ENCODE measurements at places on chromosomes 11 and 22.

GRCh38 chr11:116935514-116935913 lies 98.1 kb upstream of the APOA1 start:
- DNase-seq, result no peak

DNA sequence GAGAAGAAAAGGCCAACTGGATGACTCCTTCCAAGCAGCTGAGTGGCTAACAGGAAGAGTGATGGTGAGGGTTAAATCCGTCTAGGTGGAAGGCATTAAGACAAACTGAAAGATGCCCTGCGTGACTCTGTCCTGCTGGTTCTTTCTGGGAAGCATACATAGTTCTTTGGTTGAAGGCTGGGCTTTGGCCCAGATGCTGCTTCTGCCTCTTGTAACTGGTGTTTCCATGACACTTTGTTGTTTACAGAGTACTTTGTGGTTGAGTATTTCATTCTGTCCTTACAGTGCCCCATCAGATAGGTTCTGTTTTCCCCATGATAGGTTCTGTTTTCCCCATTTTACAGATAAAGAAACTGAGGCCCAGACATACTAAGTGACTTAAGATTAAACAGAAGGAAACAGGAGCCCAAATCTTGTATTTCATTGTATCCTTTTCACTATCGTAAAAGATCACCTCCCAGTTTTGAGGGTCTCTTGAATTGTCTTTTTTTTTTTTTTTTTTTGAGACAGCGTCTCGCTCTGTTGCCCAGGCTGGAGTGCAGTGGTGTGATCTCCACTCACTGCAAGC lies 124.3 kb upstream of the RASSF10 start:
- DNase-seq, result no peak

DNA sequence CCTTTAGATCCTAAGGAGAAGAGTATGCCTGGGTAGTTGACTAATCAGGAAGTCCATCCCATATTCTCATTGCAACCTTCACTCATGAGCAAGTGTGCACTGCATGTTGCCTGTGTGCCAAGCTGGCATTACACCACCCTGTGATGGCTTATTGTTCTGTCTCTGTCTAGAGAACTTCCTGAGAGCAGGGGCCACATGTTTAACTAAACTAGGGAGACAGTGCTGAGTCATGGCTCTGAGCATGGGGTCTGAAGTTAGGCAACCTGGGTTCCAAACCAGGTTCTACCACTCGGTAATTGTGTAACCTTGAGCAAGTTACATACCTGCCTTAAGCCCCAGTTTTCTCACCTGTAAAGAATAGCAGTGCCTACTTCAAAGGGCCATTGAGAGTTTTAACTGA lies 39.6 kb downstream of the CSNK2A3 start:
- DNase-seq, result no peak

- no peak for DNase-seq
Observed at GRCh38 chr11:118275176-118275575, 11.1 kb upstream of the MPZL2 start.

DNA sequence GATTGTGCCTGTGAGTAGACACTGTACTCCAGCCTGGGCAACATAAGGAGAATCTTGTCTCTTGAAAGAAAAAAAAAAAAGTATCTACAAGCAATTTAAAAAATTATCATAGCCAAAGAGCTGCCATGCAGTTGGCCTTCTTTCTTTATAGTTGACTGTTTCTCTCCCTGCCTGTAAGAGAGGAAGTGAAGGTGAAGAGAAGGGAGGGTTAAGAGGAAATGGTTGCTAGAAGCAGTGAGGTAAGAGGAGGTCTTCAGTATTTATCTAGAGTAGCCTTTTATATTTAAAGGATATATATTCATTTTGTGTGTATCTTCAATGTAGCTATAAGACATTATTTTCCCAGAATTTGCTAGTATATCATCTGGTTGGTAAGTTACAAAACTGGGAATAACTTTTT lies 217.9 kb downstream of the TMEM135 start:
- DNase-seq, result no peak

DNA sequence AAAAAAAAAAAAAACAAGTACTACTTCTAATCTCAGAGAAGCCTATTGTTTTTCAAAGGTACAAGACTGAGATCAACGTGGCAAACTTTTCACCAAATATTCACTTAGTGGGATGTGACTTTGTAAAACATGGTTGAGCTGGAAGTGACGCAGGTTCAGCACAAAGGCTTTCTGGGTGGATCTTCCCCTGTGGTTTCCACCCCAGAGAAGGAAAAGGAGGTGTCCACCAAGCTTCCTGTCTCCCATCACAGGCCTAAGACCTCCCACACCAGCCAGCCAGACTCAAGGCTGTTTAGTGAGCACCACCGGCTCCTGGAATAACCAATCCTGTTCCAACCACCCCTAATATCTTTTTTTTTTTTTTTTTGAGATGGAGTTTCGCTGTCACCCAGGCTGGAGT lies 5.7 kb downstream of the TMEM184B start:
- peak; percentile 85 for DNase-seq

DNA sequence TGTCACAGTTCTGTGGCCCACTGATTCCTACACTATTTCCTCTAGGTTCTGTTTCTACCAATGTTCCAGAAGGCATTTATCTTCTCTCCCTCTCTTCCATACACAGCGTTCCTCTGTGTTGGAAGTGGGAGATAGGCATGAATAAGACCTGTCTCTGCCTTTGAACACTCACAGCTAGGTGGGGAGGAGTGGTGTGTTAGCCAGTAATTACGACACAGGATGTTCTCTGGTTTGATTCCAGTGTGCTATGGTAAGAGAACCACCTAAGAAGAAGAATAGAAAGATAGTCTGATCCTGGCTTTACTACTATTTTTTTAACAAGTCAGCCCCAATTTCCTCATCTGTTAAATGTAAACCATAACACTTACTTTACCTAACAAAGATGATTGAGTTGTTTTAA lies 200.2 kb upstream of the MTMR2 start:
- no peak for DNase-seq

DNA sequence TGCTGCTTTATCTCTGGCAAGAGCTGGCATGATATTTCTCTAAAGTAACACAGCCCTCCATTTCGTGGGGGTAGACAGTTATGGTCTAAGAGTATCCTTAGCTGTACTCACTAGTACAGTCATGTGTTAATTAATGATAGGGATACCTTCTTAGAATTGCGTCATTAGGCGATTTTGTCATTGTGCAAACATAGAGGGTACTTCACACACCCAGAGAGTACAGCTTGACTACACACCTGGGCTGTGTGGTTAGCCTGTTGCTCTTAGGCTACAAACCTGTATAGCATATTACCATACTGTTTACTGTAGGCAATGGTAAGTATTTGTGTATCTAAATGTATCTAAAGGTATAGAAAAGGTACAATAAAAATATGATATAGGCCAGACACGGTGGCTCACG lies 17.0 kb downstream of the XRCC6 start:
- no peak for DNase-seq

GRCh38 chr11:26227301-26227746 lies 104.6 kb upstream of the ANO3 start:
- no peak for DNase-seq

GRCh38 chr11:35905646-35906276 lies 38.1 kb upstream of the LDLRAD3 start:
- no peak for DNase-seq

DNA sequence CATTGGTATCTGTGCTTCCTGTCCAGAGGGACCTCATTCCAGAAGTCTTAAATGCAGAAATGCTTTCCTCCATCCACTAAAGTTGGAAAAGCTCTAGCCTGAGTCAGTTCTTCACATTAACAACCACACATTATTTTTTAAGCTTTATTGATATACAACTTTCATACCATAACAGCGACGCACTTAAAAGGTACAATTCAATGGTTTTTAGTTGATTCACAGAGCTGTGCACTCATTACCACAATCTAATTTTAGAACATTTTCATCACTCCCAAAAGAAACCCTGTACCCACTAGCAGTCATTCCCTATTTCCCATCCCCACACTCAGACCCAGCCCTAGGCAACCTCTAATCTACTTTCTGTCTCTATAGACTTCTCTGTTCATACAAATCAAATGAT lies 27.6 kb downstream of the GALNT18 start:
- no peak for DNase-seq

DNA sequence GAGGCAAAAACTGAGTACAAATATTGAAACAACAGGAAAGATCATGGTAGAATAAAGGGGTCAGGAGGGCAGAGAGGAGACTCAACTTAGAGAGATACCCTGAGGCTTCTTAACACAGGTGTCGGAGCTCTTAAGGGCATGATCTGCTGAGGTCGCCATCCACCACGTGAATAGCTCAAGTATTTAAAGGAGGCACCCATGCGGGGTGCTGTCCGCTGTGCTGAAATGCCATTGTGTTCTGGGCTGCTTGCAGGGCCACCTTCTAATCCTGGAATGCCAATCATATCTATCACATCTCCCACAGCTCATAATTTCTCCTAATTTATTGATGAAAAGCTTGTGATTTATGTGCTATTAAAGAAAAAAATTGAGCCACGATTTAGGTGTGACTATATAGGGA lies 90.2 kb downstream of the SEZ6L start:
- no peak for DNase-seq

DNA sequence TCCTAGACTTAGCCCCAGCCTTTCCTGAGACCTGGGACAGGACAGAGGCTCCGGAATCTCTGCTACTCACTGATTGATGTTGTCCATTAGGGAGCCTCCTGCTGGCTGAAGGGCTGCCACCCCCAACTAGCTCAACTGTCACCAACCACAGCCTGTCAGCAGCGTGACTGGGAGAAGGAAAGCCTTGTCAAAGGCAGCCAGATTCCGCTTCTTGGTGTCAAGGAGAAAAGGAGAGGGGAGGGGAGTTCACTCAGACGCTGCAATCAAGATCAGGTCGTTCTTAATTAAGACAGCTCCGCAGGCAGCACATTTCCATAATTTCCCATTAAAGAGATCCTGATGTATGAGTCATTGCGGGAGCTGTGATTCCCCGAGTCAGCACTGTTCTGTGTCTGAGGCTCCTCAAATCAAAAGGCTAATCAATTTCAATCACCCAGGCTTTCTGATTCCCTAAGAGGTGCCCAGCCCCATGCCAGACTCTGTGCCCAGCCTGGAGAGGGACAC lies 152.8 kb upstream of the ZBED5 start:
- DNase-seq, result no peak

GRCh38 chr11:132610216-132610615 lies 922.1 kb downstream of the OPCML start:
- no peak for DNase-seq

- DNase-seq, result no peak
Observed at GRCh38 chr11:36620246-36620645, 22.2 kb upstream of the RAG2 start.

GRCh38 chr22:47374901-47375575 lies 612.6 kb downstream of the TBC1D22A start:
- no peak for DNase-seq

DNA sequence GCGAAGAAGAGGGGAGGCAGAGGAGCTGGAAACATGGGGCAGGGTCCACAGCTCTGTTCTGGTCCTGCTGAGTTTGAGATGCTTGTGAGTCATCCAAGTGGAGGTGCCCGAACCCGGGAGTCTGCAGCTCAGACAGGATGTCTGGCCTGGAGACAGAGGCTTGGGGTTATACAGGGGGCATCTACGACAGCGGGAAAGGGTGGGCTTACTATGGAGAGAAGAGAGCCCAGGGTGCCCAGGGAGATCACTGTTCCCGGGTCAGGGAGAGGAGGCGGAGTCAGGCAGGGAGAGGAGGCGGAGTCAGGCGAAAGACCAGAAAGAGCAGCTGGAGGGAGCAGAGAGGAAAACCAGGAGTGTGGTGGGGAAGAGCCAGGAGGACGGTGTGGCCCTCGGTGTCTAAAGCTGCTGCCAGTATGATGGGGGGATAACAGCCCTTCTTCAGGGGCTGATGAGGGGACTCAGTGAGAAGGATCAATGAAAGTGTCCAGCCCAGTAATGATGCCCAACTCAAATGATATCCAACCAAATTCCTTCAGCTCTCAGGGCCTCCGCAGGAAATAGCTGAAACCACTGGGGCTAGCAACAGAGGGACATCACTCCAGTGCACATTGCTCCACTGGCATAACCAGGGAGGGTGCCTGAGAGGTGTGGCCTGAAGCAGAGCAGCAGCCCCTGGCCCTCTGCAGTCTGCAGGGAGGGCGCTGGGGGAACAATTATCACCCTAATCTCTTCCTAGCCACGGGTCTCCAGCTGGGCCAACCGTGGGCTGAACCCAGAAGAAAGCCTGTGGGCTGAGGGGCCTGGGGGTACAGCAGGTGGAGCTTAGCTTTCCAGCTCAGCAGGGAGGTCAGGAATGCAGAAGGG lies 2.6 kb upstream of the LTBP3 start:
- no peak for DNase-seq

DNA sequence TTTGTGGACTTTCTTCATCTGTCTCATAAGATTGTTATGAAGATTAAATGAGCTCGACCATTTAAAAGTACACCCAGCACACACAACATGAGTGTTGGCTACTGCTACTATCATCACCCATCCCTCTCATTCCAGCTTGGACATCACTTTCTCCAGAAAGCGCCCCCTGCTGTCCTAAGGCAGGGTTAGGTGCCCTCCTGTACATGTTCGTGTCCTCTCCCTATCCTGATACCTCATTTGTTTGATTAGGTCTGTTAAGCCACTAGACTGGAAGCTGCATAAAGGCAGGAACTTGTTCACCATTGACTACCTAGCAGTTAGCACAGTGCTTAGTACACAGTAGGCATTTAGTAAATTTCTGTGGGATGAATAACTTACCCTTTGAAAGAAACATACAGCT lies 85.5 kb downstream of the ENTHD1 start:
- peak; percentile 42 for DNase-seq

DNA sequence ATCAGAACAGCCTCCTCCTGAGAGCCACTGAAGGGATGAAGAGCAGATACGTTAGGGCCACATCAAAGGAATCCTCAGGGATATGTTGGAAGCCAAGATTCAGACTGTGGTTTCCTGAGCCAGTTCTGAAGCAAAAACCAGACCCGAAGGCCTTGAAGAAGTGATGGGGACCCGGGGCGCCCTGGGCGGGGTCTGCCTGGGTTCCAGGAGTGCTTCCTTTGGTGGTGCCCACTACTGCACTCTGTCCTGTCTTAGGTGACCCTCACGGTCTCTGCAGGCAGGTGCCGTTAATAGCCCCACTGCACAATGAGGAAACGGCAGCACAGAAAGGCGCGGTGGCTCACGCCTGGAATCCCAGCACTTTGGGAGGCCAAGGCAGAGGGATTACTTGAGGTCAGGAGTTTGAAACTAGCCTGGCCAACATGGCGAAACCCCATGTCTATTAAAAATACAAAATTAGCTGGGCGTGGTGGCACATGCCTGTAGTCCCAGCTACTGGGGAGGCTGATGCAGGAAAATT lies 12.9 kb upstream of the SH3BP1 start:
- no peak for DNase-seq

DNA sequence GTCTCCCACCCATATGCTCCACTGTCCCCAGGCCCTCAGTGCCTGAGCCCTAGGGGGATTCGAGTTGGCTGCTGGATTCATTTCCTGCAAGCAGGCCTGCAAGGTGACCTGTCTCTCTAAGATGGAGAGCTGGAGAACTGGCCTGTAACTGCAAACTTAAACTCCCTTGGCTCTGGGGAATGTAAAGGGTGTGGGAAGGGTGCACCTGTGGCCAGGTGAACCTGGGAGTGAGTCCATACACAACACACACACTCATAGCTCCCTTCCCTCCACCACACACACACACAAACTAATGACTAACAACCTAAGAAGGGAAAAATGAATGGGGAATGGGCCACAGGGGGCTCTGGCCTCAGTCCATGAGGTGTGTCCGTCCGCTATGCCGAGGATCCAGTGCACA lies 14.5 kb downstream of the SMTNL1 start:
- DNase-seq, result no peak
